SK-N-SH (cell line): ENCODE measurements at places on chromosomes 2 and 18. TPM values are rescaled to one million over a fixed set of nuclear protein-coding genes. Genes with fewer than 3 reads are reported as not detected.

The KCNJ3 gene
- not detected in 2 replicates for polyA plus RNA-seq

The CXCR1 gene
- polyA plus RNA-seq = not detected in 2 replicates

The C2orf76 gene
- polyA plus RNA-seq = 6.0 and 10.9 TPM in 2 replicates

The SIX3 gene
- polyA plus RNA-seq = 0.58 and 0.67 TPM in 2 replicates

The AMER3 gene
- polyA plus RNA-seq = under 0.01 and 0.03 TPM in 2 replicates

The UGT1A3 gene
- not detected in 2 replicates for polyA plus RNA-seq

DNA sequence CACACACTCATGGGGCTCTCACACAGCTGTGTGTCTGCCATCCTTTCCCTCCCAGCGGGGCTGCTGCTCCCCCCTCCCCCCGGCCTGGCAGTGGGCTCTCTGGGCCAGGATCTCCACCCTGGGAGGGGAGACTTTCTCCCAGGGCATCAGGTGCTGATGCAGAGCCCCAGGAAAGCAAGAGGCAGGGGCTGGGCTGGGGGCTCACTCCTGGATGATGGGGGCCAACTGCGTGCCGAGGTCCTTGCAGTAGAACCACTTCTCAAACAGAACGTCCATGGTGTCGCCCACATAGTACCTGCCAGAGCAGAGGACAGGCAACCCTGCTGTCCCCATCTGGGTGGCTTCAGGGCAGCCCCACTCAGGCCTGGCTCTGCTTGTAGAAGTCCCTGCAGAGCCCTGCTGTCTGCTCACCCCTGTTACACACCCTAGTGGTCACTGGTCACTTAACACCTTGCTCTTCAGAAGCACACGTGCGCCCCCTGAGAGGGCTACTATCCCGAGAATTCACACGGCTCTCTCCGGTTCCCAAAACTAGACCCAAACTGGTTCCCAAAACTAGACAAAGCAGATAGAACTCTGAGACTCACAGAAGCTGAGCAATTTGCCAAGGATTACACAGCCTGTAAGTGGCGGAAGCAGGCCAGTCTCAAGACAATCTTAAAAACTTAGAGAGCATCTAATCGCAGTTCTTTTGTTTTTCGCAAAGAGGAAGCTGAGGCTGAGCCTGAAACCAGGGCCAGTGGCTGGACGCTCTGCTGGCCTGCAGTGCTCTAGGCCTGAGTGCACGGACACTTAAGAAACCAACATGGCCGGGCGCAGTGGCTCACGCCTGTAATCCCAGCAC is 6.6 kb upstream of the OXER1 start:
- no peaks in the 10 kb centered on the region for H3K4me1 ChIP-seq
- H3K27ac ChIP-seq = no peak overlapping the region
- H3K36me3 ChIP-seq = no peaks in the 10 kb centered on the region
- no peak overlapping the region for H3K4me3 ChIP-seq
- peak; percentile 92 for DNase-seq
- no peaks in the 10 kb centered on the region for H3K27me3 ChIP-seq

GRCh38 chr2:33133454-33133952 is 186.8 kb downstream of the LTBP1 start:
- H3K27ac ChIP-seq = peak overlapping the region; percentile 86
- peaks cover 14% of the 10 kb centered on the region for H3K36me3 ChIP-seq
- no peaks in the 10 kb centered on the region for H3K27me3 ChIP-seq
- H3K4me1 ChIP-seq = peaks cover 32% of the 10 kb centered on the region
- H3K4me3 ChIP-seq = peak overlapping the region; percentile 72

- DNase-seq = no peak
- H3K36me3 ChIP-seq = no peaks in the 10 kb centered on the region
- no peak overlapping the region for H3K27ac ChIP-seq
- H3K27me3 ChIP-seq = peaks cover 15% of the 10 kb centered on the region; the same call in 1 of the 2 replicates
- H3K4me3 ChIP-seq = no peak overlapping the region
Observed at GRCh38 chr18:74314759-74315463, 728 bp upstream of the C18orf63 start.

- peaks cover 18% of the 10 kb centered on the region for H3K4me1 ChIP-seq
- DNase-seq = no peak
Observed at GRCh38 chr2:202031246-202031951, 2.3 kb upstream of the FZD7 start.

DNA sequence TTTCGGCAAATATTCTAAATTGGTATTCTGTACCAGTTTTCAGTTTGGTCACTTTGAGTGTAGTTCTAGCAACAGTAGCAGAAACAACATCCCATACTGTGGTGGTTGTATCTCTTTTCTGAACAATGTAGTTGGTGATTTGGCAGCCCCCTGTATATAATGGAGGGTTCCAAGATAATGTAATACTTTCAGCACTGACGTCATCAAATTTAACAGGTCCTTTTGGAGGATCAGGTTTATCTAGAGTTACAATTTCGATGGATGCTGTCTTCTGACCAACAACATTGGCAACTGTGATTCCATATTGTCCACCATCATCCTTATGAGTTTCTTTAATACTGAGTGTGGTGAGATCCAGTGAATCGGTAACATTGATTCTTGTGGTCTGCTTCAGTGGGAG is 88.0 kb downstream of the PLEKHA3 start:
- H3K27ac ChIP-seq = no peak overlapping the region
- no peaks in the 10 kb centered on the region for H3K27me3 ChIP-seq
- no peak overlapping the region for H3K4me3 ChIP-seq
- H3K4me1 ChIP-seq = no peaks in the 10 kb centered on the region

GRCh38 chr18:56108478-56109367 is 520.7 kb upstream of the TCF4 start:
- no peaks in the 10 kb centered on the region; the same call in 1 of the 2 replicates for H3K4me1 ChIP-seq
- no peaks in the 10 kb centered on the region for H3K36me3 ChIP-seq
- no peak overlapping the region for H3K27ac ChIP-seq
- DNase-seq = no peak
- H3K27me3 ChIP-seq = no peaks in the 10 kb centered on the region

- no peak overlapping the region for H3K27ac ChIP-seq
- H3K4me1 ChIP-seq = no peaks in the 10 kb centered on the region; the same call in 1 of the 2 replicates
- DNase-seq = no peak
- H3K4me3 ChIP-seq = no peak overlapping the region
Observed at GRCh38 chr18:39489431-39489830, 1923.8 kb upstream of the CELF4 start.

DNA sequence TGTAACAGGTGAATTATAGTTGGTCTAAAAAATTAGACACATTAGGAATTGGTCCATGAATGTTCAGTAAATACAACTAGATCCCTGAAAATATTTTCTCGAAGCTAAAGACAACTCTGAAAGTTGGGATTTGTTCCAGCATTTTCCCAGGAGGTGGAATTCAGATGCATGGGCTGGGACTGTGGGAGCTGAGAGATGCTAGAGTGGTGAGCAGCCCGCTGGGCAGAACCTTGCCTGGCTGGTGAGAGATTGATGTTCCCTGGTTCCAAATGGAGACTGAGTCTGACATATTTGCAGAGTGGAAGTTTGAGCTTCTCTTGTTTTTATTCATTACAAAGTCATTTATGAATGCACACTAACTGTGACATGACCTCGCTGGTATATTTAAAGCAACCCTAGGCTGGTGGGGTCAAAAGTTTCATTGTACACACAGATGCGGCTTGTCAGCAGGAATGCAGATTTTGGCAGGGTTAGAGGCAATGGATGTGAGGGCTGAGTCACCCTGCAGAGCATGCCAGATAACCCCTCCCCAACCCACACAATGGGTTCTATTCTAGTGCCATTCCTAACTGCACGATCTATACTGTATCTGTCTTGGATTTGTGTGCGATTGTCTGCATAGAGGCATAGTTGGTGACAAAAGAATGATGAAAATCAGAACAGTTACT is 23.5 kb upstream of the TMEM178A start:
- DNase-seq = no peak
- no peak overlapping the region for H3K27ac ChIP-seq
- H3K27me3 ChIP-seq = no peaks in the 10 kb centered on the region
- no peaks in the 10 kb centered on the region; the same call in none of the 2 replicates for H3K4me1 ChIP-seq
- no peaks in the 10 kb centered on the region for H3K36me3 ChIP-seq

DNA sequence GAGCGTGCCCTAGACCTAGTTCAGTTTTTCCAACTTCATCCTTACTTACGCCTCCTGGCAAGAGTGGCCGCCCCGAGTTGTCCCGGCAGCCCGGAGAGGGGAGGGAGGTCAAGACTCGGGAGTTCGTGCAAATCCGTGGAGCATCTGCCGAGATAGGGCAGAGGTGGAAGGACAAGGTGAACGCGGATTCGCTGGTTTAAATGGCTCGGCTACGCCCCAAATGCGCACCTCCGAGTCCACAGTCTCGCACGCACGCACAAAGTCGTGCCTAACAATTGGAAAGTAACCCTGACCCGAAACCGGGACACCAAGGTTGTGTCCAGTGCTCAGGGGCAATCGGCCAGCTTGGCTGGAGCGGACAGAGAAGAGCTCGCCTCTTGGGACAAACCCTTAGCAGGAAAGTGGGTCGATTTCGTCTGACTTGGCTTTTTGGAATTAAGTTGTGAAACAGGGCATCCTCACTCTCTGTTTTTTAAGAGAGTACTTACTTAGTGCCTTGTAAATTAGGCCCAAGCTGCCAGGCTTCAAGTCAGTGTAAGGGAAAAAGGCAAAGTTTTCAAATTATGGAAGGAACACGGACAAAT is 726 bp upstream of the SS18 start:
- H3K27ac ChIP-seq = peak overlapping the region; percentile 97
- peaks cover 10% of the 10 kb centered on the region; the same call in 1 of the 2 replicates for H3K4me1 ChIP-seq
- peaks cover 14% of the 10 kb centered on the region for H3K36me3 ChIP-seq
- H3K27me3 ChIP-seq = no peaks in the 10 kb centered on the region
- DNase-seq = no peak

GRCh38 chr2:84293791-84294380 is 165.2 kb downstream of the SUCLG1 start:
- no peak overlapping the region for H3K4me3 ChIP-seq
- DNase-seq = no peak
- no peaks in the 10 kb centered on the region for H3K4me1 ChIP-seq
- H3K36me3 ChIP-seq = no peaks in the 10 kb centered on the region

GRCh38 chr2:46963210-46963609 is 47.6 kb upstream of the MCFD2 start:
- DNase-seq = no peak
- H3K36me3 ChIP-seq = peaks cover 13% of the 10 kb centered on the region
- no peak overlapping the region for H3K4me3 ChIP-seq
- no peak overlapping the region for H3K27ac ChIP-seq
- H3K4me1 ChIP-seq = peaks cover 5% of the 10 kb centered on the region; the same call in 1 of the 2 replicates
- H3K27me3 ChIP-seq = no peaks in the 10 kb centered on the region
